ENCODE measurements at places on chromosomes 3 and 15.

- no peak for DNase-seq
Measured at GRCh38 chr3:150243466-150243865, 164.6 kb upstream of the TSC22D2 start.

DNA sequence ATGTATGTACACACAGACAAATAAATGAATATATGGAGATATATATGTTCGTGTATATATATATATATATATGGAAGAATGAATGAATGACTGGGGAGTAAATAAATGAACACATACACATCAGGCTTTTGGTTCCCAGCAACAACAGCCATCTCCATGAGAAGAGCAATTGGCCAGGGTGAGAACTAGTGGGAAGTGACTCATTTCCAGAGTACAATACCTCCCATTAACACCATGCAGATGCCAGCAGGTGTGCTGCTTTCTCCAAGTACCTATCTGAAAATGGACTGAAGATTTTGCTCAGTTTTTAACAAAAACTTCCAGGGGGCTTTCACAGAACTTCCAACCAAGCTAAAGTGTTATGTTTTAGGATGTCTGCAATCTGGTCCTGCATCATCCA lies 179.8 kb upstream of the SLC2A2 start:
- peak; percentile 59 for DNase-seq

DNA sequence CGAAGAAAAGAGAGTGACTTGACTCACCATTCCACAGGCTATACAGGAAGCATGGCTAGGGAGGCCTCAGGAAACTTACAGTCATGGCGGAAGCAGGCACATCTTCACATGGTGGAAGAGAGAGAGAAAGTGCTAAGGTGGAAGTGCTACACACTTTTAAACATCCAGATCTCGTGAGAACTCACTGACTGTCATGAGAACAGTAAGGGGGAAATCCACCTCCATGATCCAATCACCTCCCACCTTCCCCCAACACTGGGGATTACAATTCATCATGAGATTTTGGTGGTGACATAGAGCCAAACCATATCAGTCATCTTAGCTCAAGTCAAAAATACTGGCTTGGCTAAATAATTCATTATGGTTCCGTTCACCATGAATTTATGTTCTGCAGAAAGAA lies 45.3 kb upstream of the NEDD4 start:
- no peak for DNase-seq

- DNase-seq = no peak
Measured at GRCh38 chr15:66047321-66048024, 178.2 kb downstream of the RAB11A start.

DNA sequence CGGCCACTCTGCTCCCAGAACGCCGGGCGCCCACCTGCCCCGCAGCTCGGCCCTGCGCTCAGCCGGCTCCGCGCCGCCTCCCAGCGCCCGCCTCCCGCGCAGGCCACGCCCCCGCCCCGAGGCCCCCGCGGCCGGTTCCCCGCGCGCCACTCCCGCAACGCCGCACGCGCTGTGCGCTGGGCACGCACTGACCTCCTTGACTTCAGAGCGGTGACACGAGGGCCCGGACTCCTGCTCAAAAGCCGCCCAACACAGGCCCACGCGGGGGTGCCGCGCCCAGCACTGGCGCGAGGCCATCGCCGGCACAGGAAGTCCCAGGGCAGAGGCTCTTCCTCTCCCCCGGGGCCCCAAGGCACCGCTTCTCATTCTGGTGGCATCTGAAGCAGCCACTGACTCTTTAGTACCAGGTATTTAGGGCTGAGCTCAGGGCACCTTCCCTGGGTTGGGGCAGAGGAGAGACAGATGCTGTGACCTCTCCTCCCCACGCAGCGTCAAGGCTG lies 12.4 kb downstream of the TNK2 start:
- no peak for DNase-seq

DNA sequence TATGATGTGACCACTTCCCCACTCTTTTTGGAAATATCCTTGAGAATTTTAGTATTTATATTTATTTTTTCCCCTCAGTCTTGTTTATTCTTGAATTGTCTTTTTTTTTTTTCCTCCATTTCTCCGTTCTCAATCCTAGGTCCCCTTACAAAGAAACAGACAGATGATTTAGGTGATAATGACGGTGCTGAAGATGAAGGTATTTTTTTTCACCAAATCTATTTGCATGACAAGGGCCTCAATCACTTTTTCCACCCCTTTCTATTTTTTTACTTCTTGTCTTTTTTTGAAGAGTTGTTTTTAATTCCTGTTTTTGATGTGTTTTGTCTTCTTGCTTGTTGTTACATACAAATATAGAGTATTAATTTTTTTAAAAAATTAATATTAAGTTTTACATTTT lies 402.6 kb downstream of the NLGN1 start:
- no peak for DNase-seq

GRCh38 chr3:140470962-140471361 lies 206.9 kb upstream of the TRIM42 start:
- no peak for DNase-seq

DNA sequence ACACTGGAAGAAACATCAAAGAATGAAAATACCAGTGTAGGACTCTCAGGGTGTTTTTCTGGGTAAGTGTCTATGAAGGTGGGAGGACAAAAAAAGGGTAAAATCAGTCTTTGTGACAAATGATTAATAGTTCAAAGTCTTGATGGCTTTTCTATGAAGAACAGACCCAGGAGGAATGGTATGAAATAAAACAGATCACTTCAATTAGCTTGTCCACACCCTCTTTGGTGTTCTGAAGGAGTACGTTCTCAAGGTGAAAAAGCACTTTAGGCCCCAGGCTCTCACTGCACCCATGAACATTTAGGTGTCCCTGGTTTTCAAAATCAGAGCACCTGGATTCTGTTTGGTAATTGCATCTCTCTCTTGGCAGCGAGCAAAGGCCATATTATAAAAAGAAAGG lies 383.6 kb upstream of the NR2F2 start:
- DNase-seq = no peak

DNA sequence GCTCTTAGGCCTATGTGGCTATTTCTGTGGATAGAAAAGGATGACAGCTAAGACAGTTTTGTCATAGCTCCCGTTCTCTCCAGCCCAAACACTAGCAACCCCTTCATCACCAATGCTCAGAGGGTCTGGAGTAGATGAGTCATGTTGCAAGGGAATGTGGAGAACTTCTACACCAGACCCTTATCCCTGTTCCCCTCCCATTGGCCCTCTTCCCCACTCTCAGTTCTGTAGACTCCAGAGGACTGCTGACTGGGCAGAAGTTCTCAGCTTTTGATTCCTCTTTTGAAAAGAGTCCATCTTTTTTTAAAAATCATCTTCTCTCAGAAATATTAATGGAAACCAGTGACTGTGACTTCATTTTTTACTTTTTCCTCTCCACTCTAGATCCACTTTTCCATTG lies 2.4 kb upstream of the MYZAP start:
- no peak for DNase-seq

DNA sequence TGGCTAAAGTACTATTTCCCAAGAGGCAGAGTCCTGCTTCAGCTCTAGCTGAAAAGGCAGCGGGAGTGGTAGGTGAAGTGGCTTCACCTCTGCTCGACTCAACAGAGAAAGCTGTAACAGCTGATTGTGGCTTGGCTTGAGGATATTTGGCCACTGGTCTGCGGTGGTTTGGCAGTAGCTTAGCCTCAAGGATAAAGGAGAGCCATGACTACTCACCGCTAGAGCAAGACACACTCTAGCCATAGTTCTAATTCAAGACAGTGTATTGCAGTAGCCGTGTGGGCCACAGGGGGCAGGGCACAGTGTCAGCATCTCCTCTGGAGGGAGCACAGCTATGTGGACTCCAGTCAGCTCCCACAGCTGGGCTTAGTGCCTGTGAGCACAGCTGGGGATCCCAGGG lies 23.5 kb downstream of the TPRG1 start:
- DNase-seq = no peak

- no peak for DNase-seq
Measured at GRCh38 chr3:157232141-157232540, 72.2 kb upstream of the CCNL1 start.

DNA sequence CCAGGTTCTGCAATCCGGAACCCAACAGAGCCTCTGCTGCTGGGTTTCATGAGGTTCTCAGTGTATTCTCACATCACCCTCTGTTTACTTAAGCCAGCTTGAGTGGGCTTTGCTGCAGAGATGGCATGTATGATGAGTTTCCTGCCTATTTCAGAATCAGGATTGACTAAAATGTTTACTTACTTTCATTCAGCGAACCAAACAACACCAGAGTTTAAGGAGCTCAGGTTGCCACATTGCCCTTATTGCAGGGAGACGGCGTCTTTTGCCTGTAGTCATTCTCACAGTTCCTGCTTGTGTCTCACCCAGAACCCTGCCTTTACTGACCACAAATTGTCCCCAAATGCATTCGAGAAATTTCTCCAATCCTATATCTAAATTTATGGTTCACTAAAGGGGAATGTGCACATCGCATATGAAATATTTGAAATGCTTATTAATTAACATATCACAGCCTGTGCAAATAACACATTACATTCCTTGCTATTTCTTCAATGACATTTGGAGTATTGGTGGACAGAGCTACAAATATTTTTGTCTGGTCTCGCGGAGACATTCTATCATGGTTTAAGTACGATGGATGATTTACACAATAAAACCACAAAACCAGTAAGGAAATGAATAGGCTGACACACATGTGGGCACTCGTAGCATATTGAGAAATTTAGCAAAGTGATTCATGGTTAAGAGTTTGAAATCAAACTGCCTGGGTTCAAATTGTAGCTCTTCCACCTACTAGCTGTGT lies 377.2 kb upstream of the CFAP20DC start:
- DNase-seq = no peak

- DNase-seq = no peak
Measured at GRCh38 chr15:89329329-89330084, 5.1 kb downstream of the POLG start.

- no peak for DNase-seq
Measured at GRCh38 chr3:19702416-19703078, 231.5 kb downstream of the EFHB start.

GRCh38 chr3:16295298-16295890 lies 30.4 kb downstream of the OXNAD1 start:
- DNase-seq = no peak

GRCh38 chr3:13008155-13008995 lies 64.9 kb downstream of the IQSEC1 start:
- DNase-seq = no peak

- no peak for DNase-seq
Measured at GRCh38 chr3:23395115-23395514, 192.0 kb downstream of the UBE2E2 start.

- no peak for DNase-seq
Measured at GRCh38 chr15:70016511-70016994, 81.2 kb downstream of the TLE3 start.

DNA sequence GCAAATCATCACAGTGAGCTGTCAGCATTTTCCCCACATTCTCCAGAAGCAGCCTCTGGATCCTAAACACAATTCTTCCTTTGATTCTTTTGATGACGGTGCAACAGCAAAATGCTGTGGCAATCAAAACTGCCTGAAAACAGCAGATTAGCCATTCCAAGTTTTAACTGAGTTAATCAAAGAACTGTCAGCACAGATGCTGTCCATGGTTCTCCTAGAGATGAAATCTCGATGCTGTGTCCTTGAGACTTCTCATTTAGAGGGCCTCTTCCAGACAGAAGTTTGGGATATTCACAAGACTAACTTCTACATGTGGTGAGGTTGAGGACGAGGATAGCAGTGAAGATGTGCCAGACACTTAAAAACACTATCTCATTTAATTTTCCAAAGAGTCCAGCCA lies 50.4 kb upstream of the GYG1 start:
- no peak for DNase-seq

DNA sequence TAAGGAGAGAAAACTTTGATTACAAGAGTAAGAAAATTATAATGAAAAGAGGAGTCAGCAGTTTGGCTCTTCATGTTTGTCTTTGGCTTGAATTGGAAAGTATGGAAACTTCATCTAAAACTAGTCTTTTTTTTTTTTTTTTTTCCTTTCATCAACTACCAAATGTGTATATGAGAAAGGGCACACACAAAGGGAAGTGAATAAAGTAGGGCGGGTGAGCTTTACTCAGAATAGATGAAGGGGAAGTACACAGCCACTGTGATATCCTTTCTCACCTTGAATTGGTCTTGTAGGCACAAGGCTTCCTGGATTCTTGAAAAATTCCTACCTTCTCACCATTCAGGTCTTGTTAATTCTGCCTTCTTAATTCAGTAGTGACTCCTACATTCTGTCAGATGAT lies 652.3 kb upstream of the KCNMB2 start:
- DNase-seq = no peak

DNA sequence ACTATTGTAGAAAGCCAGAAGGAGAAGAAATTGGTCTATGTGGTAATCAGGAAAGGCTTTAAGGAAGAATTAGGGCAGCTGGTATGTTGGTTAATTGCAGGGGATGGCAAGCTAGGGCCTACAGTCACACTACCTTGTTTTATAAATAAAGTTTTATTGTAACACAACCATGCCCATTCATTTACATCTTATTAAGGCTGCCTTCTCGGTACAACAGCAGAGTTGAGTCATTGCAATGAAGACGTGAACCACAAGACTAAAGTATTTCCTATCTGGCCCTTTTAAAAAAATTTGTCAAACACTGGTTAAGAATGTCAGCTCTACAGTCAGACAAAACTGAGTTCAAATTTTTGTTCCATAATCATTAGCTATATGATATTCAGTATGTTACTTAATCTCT lies 8.3 kb downstream of the SERPINI1 start:
- no peak for DNase-seq

DNA sequence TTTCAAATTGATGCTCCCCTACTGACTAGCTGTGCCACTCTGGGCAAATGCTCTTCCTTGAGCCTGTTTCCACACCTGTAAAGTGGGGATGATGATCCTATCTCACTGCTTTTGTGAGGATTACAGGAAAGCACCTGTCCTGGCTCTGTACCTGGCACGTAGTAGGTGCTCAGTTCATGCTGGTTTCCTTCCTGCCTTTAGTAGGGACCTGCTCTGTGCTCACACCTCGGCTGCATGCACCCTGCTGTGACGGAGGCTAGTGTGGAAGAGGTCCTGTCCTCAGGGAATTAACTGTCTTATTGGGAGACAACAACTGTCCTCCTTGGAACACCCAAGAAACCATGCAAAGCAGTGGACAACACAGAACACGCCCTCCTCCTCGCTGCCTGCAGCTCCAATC lies 61.8 kb downstream of the RPL39L start:
- DNase-seq = no peak

DNA sequence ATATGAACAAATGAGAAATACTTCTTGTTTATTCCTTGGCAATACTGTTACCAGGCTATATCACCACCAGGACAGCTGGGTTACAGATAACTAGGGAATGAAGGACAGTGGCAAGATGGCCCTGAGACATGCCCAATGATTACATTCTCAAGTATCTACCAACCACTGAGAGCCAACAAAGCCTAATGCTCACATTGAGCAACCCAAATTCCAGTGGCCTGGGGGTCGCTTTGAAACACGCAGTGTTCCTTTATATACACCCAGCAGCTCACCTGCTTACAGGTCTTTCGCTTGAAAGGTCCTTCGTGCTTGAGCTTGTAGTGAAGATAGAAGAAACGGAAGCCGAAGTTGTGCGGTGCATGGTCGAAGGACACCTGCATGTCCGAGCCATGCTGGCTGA lies 45.1 kb downstream of the SPATA12 start:
- no peak for DNase-seq

Data from SW480 (cell line).